Stimulated activated CD4-positive, alpha-beta T cell treated with anti-CD3 and anti-CD28 coated beads, Interleukin-4, amount 100 ng/mL, for 1 hour (primary cell): ENCODE measurements at places on chromosomes 12 and 14.

DNA sequence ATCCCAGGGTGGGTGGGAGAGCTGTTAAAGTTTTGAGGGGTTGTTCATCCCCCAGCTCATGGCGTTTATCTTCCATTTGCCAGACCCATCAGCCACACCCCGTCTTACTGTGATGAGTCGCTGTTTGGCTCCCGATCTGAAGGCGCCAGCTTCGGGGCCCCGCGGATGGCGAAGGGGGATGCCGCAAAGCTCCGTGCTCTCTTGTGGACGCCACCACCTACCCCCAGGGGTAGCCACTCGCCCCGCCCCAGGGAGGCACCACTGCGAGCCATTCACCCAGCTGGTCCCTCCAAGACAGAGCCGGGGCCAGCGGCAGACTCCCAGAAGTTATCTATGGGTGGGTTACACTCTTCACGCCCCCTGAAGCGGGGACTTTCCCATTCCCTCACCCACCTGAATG lies 5.7 kb downstream of the RITA1 start:
- no peak for DNase-seq

DNA sequence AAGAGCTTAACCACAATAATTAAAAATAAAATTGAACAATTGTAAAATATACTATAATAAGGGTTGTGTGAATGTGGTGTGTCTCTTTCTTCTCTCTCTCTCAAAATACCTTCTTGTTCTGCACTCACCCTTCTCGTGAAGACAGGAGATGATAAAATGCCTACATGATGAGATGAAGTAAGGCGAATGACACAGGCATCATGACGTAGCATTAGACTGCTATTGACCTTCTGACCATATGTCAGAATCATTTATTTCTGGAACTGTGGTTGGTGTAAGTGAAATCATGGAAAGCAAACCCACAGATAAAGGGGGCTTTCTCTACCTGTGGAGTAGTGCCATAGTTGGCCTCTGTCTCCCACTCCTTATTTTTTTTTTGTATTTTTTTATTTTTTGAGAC lies 37.8 kb upstream of the NUAK1 start:
- no peak for DNase-seq

GRCh38 chr12:32611986-32612385 lies 67.1 kb upstream of the DNM1L start:
- no peak for DNase-seq

- DNase-seq, result no peak
Observed at GRCh38 chr14:51547260-51547659, 104.5 kb upstream of the FRMD6 start.

GRCh38 chr14:60151715-60152114 lies 13.5 kb downstream of the DHRS7 start:
- peak; percentile 58 for DNase-seq

GRCh38 chr12:121905746-121906145 lies 12.6 kb upstream of the CFAP251 start:
- no peak for DNase-seq

DNA sequence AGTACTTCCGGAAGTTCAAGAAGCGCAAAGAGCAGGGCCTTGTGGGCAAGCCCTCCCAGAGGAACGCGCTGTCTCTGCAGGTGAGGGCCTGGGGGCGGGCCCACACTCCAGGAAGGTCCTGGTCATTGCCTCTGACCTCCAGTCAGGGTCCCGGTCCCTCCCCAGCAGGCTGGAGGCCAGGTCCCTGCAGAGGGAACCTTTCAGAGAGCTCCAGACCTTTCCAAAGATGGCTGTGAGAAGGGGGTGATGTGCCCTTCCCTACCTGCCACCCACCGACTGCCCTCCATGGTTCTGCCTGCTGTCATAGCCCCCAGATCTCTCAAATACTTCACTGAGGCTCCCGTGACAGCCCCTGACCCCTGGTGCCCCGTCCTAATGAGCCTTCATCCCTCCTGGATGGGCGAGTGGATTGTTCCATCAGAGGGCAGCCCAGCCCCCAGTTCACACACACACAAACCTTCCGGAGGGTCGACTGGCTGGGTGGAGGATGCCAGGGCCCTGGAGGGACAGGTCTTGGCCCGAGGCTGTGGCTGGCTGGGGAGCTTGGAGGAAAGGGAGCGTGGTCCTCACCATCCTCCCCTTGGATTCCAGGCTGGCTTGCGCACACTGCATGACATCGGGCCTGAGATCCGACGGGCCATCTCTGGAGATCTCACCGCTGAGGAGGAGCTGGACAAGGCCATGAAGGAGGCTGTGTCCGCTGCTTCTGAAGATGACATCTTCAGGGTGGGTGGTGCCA lies 117.5 kb upstream of the FKBP4 start:
- no peak for DNase-seq
